ENCODE measurements at places on chromosomes 13 and 19. TPM values are rescaled to one million over a fixed set of nuclear protein-coding genes. Genes with fewer than 3 reads are reported as not detected.

The ZNF528 gene
- total RNA-seq: 12.9 TPM

The PLK5 gene
- total RNA-seq: not detected

The ZNF486 gene
- total RNA-seq: 2.5 TPM

The ZNF723 gene
- total RNA-seq: not detected

The CNN2 gene
- 301 TPM for total RNA-seq

The GRK1 gene
- not detected for total RNA-seq
